ENCODE measurements at places on chromosomes 4 and X.

- DNase-seq: no peak
Measured at GRCh38 chr4:166625018-166625637, 609.2 kb downstream of the SPOCK3 start.

DNA sequence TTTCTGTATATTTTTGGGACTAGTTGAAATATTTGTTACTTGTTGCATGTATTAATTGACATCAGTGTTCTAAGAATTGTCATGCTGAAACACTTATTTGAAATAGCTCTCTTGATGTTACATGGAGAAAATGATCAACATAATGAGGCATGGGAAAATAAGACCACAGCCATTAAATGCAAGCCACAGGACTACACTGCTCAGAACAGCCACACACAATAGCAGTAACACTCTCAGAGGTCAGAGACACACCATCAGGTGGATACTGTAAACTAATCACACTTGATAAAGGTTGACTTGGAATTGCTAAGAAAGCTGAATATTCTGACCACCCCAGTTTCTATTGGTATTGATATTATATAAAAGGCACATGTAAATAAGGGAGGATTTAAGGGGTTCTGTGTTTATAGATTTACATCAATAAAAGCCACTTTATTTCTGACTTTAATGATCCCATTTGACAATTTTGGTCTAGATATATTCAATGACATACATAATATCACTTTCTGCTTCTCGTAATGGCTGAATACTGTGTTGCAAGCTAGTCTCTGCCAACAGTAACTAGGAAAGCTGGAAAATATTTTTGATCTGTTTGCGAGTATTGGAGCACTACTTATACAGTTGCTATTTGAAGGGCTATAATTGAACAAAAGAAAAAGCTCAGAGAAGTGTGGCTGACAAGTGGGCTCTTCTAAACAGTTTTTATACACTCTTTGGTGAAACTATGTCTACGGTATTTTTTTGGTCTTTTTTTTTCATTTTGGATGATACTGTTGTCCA lies 876.5 kb upstream of the INTU start:
- DNase-seq: no peak

DNA sequence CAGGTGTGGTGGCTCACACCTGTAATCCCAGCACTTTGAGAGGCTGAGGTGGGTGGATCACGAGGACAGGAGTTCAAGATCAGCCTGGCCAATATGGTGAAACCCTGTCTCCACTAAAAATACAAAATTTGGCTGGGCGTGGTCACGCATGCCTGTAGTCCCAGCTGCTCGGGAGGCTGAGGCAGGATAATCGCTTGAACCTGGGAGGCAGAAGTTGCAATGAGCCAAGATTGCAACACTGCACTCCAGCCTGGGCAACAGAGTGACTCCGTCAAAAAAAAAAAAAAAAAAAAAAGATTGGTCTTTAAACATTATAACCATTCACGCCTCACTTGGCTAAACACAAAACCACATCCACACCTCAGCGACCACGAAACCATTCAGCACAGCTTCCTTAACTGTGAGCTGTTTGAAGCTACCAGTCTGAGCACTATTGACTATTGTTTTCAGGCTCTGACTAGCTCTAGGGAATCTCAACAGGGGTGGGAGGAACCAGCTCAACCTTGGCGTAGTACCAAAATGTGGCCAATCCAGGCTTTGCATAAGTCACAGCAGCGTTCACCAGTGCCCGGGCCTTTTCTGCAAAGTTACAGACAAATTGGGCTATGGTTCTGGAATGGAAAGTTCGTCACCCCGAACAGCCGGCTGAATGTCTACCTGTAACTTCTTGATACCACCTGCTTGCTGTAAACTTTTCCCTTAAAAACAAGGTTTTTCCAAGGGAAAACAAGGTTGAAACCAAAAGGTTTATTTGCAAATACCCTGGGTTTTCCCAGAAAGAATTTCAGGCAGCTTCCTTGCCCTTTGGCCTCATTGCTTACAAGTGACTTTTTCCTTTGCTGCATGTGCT lies 73.6 kb upstream of the DHX15 start:
- DNase-seq: peak; percentile 42

- DNase-seq: no peak
Measured at GRCh38 chr4:87532109-87532508, 2.9 kb upstream of the SPARCL1 start.
